ENCODE measurements at places on chromosomes 5 and 9.

GRCh38 chr5:133828722-133829121, 139.7 kb downstream of the C5orf15 start:
- DNase-seq = no peak

GRCh38 chr9:2723376-2724065, 6.2 kb downstream of the KCNV2 start:
- no peak for DNase-seq

DNA sequence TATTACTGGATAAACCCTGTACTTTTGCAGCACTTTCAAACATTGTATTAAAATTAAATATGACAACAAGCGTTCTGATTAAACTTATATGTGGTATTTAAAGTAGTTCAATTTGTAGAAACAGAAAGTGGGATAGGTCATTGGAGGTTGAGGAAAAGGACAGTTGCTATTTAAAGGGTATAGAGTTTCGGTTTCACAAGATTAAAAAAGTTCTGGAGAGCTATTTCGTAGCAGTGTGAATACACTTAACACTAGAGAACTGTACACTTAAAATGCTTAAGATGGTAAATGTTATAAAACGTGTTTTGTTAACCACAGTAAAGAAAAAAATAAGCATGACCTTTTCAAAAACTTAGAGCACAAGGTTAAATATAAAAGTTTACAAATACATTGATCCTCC, 382.1 kb downstream of the BRINP1 start:
- DNase-seq = no peak

DNA sequence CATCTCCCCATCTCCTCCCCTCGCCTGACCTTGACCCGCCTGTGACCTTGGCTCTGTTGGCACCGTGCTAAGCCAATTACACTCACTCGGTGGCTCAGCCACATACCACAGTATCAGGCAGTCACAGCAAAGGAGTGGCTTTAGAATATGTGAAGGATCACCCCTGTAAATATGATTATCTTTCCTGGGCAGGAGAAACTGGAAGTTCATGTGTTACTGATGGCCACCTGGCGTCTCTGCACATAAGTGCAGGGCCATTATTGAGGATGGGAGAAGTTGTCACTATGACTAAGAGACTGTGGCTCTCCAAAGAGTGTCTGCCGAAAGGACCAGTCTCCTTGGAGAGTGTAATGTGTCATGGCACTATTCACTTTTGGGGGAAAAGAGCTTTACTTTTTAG, 116.9 kb upstream of the S1PR3 start:
- no peak for DNase-seq

DNA sequence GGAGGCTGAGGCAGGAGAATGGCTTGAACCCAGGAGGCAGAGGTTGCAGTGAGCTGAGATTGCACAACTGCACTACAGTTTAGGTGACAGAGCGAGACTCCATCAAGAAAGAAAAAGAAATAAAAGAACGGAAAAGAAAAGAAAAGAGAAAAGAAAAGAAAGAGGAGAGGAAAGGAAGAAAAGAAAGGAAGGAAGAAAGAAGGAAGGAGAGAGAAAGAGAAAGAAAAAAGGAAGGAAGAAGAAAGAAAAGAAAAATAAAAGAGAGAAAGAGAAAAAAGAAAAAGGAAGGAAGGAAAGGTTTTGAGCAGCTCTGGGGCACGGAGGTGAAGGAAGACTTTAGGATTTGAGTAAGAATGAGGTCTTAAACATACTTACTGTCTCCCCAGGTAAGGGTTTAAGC, 18.4 kb downstream of the TLN1 start:
- no peak for DNase-seq

- DNase-seq = no peak
These were observed 521.0 kb upstream of the CHD1 start for GRCh38 chr5:99449786-99450185.

DNA sequence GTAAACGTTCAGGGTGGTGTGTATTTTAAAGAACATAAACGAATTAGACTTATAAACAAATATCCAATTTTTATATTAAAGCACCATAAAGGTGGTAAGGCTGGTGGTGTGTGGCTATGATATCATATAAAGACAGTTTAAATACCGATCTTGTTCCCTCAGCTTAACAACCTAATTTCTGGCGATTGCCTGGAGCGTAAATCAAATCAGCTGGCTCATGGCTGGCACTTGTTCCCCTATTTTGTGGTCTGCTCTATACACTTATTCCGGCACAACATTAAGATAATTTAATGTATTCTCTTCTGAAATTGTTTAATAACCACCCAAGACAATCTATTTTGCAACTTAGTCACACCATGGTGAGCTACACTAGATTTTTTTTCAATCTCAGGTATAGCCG, 2.4 kb upstream of the HAPLN1 start:
- no peak for DNase-seq

GRCh38 chr9:92142329-92142728, 27.1 kb upstream of the SPTLC1 start:
- no peak for DNase-seq

- DNase-seq = no peak
These were observed 927.1 kb upstream of the DMAC1 start for GRCh38 chr9:8726692-8727091.

DNA sequence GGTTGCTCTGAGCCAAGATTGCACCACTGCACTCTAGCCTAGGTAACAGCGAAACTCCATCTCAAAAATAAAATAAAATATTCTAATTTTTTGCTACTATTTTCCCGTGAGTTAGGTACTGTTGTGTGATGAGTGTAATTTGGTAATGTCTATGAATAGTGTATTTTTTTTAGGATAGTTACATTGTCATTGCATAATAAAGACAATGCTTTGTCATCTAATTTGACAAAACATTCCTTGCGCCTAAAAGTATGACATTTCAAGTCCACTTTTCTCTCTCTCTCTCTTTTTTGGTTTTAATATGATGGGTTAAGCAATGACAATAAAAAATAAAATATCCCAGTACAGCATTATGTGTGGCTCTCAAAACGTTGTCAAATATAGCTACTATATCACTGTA, 29.3 kb downstream of the UBE2R2 start:
- DNase-seq = no peak

DNA sequence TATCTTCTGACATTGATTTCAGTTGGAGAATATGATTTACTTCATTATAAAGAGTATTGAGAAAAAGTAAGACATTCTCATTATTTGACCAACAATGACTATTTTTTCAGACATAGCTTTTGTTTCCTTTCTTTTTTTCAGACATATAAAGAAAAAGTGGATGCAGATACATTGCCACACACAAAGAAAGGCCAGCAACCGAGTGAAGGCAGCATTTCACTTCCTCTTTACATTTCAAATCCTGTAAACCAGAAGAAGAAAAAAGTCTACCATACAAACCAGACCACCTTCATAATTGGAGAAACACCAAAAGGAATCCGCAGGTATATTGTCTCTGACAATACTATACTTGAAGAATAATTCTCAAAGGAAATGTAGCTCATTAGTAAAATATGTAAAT, 128.9 kb downstream of the ERCC6L2 start:
- DNase-seq = no peak

GRCh38 chr5:137155261-137156000, 343.7 kb downstream of the SPOCK1 start:
- DNase-seq = no peak

DNA sequence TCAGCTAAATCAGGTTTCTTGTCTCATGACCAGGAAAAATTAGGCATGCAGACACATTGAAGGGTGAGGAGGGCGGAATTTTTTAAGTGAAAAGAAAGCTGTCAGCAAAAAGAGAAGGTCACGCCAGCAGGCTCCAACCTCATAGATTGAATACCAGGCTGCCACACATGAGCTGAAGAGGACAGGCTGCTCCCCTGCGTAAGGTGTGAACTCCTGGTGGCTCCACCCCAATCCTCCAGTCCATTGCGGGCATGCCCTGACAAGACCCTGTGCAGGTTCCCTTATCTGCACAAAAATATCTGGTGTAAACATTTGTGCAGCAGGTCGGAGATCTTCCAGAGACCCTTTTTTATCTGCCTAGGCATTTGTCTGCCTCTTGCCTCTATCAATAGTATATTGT, 22.9 kb upstream of the TEX10 start:
- DNase-seq = no peak

DNA sequence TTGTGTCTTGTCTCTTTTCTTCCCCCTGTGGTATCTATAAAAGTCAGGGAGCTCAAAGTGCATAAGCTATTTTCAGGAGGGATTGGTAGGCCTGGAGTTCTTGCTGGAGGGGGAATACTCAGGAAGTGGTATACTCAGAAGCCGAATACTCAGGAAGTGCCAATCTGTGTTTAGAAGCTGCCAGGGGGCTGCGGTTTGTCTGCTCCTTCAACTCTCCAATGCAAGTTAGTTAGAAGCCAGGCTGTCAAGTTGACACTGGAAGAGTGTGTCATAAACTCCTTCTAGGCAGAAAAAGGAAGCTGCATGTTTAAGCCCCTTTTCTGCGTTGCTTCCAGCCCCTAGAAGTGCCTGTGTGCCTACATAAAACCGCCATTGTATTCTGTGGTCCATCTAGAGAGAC, 366.5 kb downstream of the TAF11L14 start:
- DNase-seq = no peak

DNA sequence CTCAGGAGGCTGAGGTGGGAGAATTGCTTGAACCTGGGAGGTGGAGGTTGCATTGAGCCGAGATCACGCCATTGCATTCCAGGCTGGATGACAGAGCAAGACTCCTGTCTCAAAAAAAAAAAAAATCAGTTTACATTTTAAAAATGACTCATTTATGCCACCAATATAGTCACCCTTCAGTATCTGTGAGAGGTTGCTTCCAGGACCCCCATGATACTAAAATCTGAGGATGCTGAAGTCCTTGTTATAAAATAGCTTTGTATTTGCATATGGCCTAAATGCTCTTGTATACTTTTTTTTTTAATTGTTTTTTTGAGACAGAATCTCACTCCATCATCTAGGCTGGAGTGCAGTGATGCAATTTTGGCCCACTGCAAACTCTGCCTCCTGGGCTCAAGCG, 5.8 kb downstream of the OCLN start:
- no peak for DNase-seq

DNA sequence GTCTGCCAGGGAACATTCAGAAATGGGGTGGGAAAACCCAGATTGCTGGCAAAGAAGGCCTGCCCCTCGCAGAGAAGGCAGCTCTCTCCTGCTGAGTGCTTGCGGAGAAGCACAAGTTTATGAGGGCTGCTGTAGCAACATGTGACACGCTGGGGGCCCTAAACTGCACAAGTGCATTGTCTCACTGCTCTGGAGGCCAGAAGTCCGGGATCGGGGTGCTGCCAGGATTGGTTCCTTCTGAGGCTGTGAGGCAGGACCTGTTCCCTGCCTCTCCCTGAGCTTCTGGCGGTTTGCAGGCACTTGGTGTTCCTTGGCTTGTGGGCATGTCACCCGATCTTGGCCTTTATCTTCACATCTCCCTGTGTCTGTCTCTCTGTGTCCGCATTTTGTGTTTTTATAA, 75.6 kb upstream of the NEURL1B start:
- DNase-seq = peak; percentile 84

DNA sequence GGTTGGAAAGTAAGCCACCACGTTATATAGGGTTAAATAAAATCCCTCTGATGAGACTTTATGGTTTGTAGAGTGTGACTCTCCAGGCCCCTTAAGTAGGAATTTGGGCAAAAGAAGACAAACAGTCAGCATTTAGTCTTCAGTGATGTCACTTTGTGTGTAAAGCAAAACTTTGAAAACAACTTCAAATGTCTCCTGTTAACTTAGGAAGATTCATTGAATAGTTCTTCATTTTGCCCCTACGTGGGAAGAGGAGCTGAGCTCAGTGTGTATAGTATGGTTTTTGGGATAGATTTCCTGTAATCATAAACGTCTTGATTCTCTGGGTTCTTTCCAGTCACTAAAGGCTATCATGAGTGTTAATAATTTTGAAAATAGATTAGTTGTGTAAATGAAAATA, 101.3 kb downstream of the GADD45G start:
- no peak for DNase-seq

DNA sequence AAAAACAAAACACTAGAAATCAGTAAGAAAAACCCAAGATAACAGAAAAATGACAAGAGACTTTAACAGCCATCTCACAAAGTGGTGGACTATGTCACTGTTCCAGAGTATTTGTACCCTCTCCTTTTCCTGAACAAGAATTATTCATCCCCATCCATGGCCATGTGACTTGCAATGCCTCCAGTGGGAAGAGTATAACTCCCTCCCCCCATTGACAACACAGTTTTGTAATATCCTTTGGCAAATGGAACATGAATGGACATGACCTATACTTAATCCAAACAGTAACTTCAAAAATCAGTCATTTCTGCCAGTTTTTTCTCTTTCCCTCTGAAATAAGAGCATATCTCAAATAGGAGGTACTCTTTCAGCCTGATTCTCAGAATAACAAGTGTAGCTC, 33.9 kb downstream of the PTBP3 start:
- no peak for DNase-seq

DNA sequence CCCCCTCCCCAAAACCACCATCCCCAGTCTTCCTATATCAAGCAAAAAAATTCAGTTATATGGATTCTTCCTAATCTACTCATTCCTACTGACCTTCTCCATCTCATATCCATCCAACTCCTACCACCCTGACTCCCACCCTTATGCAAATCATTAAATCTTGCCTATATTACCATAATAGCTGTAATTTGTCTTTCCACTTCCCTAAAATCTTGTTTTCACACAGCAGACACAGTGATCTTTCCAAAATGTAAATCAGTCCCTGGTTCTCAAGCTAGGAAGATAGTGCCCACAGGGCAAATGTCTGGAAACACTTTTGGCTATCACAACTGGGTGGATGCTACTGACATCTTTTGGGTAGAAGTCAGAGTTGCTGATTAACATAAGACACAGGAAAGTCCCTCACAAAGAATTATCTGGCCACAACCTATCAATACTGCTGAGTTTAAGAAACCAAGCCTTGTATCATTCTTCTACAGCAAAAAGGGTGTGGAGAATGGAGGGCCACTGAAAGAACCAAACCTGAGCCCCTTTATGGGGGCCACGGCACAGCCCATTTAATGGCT, 1.4 kb downstream of the SRA1 start:
- DNase-seq = no peak

GRCh38 chr5:69467442-69468225, 25.0 kb upstream of the OCLN start:
- no peak for DNase-seq

- DNase-seq = no peak
These were observed 36.0 kb upstream of the ARRDC3 start for GRCh38 chr5:91419136-91419535.

- DNase-seq = no peak
These were observed 18.9 kb upstream of the NPR3 start for GRCh38 chr5:32692036-32692746.

- no peak for DNase-seq
These were observed 17.3 kb downstream of the TTC33 start for GRCh38 chr5:40738502-40738901.
